ENCODE measurements at places on chromosomes 3 and 15. TPM values are rescaled to one million over a fixed set of nuclear protein-coding genes. Genes with fewer than 3 reads are reported as not detected.

The WDR93 gene
- total RNA-seq = 0.06 TPM

DNA sequence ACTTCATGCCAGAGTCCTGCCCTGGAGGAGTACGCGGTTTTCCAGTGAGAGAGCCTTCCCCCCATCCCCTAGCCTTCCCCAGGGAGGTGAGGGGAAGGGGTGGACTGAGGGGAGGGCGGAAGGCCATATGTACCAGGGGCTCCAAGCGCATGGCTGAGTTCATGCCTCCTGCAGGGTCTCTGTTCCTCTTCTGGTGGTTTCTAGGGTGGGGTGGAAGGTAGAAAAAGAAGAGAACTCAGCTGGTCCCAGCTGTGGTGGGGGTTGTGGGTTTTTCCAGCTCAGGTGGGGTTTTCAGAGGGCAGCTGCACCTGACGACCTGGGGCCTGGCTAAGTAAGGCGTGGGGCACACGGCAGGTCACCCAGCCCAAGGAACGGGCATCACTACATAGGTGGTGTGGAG, 10.7 kb upstream of the IQSEC1 start:
- H3K4me1 ChIP-seq = no peaks in the 10 kb centered on the region
- H3K4me3 ChIP-seq = no peak overlapping the region
- no peaks in the 10 kb centered on the region for H3K36me3 ChIP-seq
- no peaks in the 10 kb centered on the region for H3K27me3 ChIP-seq
- no peak for DNase-seq

The GOLGA8N gene
- total RNA-seq = 4.9 TPM

DNA sequence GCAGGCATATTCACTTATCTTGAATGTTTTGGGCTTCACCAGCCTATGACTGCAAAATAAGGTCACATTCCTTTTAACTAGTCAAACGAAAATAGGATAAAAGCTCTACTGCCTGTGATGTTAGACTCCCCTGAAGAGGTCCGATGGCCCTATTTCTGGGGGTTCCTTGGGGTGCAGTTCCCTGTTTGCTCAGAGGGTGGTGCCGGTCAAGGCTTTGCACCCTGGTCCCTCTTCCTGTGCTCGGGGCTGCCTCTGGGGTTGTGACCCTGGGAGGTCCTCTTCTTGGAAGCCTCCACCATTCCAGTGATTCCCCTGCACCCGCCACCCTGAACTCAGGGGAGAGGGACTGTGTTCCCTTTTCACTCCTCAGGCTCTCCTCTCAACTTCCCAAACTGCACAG, 86.7 kb upstream of the ANKRD34C start:
- no peak overlapping the region for H3K27ac ChIP-seq
- no peak overlapping the region for H3K4me3 ChIP-seq
- no peaks in the 10 kb centered on the region for H3K27me3 ChIP-seq
- no peaks in the 10 kb centered on the region for H3K36me3 ChIP-seq

- no peaks in the 10 kb centered on the region for H3K36me3 ChIP-seq
- no peak overlapping the region for H3K27ac ChIP-seq
- H3K4me1 ChIP-seq = no peaks in the 10 kb centered on the region
- H3K27me3 ChIP-seq = peaks cover 10% of the 10 kb centered on the region
- peak overlapping the region; percentile 24 for H3K4me3 ChIP-seq
- peak; percentile 57 for DNase-seq
Measured at GRCh38 chr3:196207159-196207832, 3.9 kb downstream of the ZDHHC19 start.

The FAM174B gene
- total RNA-seq = 16.3 TPM

The CCR3 gene
- not detected for total RNA-seq

DNA sequence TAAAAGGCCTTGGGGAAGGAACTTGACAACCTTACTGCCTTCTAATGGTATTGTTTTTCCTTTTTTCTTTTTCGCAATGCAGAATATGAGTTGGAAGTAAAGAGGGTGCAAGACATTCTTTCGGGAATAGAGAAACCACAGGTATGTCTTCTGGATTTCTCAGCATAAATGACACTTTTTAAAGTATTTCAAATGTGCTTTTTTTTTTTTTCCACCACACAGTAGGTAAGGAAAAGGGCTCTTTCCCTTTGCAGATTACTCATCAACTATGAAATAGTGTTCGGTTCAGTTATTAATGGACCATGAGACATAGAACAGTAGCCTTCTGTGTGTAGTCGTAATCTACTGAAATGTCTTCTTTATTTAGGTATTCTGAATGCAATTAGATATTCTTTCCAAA, 162.4 kb downstream of the GHSR start:
- H3K4me3 ChIP-seq = no peak overlapping the region
- H3K4me1 ChIP-seq = peaks cover 31% of the 10 kb centered on the region
- H3K36me3 ChIP-seq = no peaks in the 10 kb centered on the region
- H3K27ac ChIP-seq = no peak overlapping the region

GRCh38 chr15:73518876-73519733, 76.1 kb downstream of the REC114 start:
- H3K4me1 ChIP-seq = peaks cover 57% of the 10 kb centered on the region
- DNase-seq = no peak
- H3K27me3 ChIP-seq = no peaks in the 10 kb centered on the region
- no peaks in the 10 kb centered on the region for H3K36me3 ChIP-seq
- peak overlapping the region; percentile 90 for H3K27ac ChIP-seq

The FOXB1 gene
- not detected for total RNA-seq

DNA sequence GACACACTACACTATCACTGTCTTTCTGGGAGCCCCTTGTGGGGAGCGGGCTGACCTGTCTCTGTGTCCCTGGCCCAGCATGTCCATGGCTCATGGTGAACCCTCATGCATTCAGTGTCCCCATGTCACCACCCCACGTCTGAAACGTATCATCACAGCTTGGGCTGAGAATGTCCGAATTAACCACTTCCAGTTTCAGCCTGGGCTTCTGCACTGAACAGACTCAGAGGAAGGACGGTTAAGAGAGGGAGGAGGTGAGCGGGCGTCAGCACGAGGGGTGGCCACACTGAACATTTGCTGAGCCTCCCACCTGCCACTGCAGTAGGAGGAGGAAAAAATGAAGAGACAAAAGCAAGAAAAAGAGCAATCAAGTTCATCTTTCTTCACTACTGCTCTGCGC, 30.5 kb downstream of the ATP2B2 start:
- no peaks in the 10 kb centered on the region for H3K36me3 ChIP-seq
- no peak for DNase-seq
- no peak overlapping the region for H3K27ac ChIP-seq
- peaks cover 8% of the 10 kb centered on the region for H3K4me1 ChIP-seq
- no peaks in the 10 kb centered on the region for H3K27me3 ChIP-seq
- no peak overlapping the region for H3K4me3 ChIP-seq

GRCh38 chr3:189806171-189806951, 175.2 kb downstream of the TP63 start:
- H3K27me3 ChIP-seq = peaks cover 30% of the 10 kb centered on the region
- H3K36me3 ChIP-seq = no peaks in the 10 kb centered on the region
- H3K4me3 ChIP-seq = no peak overlapping the region
- H3K27ac ChIP-seq = peak overlapping the region; percentile 67
- H3K4me1 ChIP-seq = peaks cover 6% of the 10 kb centered on the region

DNA sequence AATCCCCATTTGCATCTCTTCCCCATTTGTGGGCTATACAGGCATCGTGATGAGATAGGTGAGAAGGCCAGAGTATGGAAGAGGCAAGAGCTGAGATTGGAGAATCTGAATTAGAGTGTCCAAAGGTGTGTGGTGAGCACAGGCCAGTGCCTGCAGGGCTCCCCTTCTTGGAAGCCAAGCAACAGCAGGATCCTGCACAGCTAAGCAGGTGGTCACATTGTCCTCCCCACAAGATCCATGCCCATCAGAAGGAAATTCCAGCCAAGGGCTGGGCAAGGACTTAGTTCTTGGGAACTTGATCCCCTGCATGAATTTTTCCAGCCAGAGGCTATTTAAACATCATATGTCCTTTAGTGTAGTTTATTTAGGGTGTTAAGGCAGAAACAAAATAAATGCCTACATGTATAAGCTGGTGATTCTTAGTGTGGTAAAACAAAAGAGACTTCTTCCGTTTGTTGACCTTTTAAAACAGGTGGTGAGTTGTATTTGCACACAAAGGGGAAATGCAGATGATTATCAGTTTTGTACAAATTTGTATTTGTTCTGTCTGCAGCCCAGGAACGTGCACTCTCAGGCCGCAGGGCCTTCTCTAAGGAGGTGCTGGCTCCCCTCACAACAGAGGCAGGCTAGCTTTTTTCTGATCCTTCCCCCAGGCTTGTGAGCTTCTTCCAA, 110.2 kb downstream of the PLCL2 start:
- H3K27me3 ChIP-seq = peaks cover 11% of the 10 kb centered on the region
- no peaks in the 10 kb centered on the region for H3K36me3 ChIP-seq
- H3K27ac ChIP-seq = no peak overlapping the region
- H3K4me1 ChIP-seq = peaks cover 11% of the 10 kb centered on the region

DNA sequence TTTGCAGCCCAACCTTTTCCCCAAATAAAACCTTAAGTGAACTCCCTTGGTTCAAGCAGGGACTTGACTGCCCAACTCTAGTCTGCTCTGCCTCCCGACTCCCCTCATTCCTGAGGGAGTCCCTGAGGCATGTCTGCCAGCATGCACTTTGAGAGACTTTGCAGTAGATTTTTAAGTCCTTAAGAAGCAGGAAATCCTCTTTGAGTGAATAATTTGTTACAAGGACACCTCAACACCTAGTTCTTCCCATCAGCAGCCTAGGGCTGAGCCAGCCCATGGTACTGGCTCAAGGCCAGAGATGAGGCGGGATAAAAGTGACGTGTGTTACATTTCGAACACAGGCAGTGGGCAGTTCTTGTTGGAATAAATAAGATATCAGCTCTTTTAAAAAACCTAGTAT, 204.3 kb upstream of the SLC2A2 start:
- no peaks in the 10 kb centered on the region for H3K27me3 ChIP-seq
- peaks cover 4% of the 10 kb centered on the region for H3K4me1 ChIP-seq
- no peak overlapping the region for H3K4me3 ChIP-seq
- peak; percentile 8 for DNase-seq
- no peaks in the 10 kb centered on the region for H3K36me3 ChIP-seq
- H3K27ac ChIP-seq = no peak overlapping the region

DNA sequence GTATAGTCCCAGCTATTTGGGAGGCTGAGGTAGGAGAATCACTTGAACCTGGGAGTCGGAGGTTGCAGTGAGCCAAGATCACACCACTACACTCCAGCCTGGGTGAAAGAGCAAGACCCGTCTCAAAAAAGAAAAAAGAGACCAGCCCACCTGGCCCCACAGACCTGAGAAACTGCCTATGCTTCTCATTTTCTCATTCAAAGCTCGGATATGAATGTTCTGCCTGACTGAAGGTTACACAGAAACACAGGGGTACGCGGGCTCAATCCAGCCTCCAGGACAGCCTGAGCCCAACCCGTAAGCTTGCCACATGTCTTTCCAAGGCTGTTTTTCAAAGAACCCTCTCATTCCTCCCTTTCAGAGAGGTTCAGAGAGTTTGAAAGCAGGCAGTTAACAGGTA, 9.7 kb upstream of the LRRC15 start:
- H3K27me3 ChIP-seq = no peaks in the 10 kb centered on the region
- H3K4me3 ChIP-seq = no peak overlapping the region
- H3K36me3 ChIP-seq = no peaks in the 10 kb centered on the region
- H3K27ac ChIP-seq = no peak overlapping the region
- no peak for DNase-seq

DNA sequence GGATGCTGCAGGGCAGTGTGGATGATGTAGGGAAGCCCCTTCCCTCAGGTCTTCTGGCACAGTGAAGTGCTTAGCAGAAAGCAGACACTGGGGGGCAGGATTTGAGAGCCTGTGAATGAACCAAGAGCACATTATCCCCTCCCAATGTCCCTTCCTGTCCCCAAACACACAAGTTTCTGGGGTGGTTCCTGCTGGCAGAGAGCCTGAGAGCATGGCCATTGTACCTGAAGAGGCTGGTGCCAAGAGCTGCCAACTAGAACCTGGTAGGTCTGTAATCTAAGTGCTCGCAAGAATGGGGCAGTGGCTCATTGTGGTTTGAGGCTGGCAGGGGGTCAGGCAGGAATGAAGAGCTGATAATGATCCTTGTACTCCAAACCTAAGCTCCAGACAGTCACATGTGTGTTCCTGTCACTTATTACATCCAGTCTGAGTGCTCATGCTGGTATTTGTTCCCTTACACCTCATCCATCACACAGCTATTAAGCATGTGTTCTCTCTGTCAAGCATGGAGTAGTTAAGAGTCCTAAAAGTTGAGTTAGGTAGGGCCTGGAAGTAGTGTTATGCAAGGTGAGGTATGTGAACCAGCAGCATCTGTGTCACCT, 6.7 kb upstream of the CCR1 start:
- H3K27me3 ChIP-seq = no peaks in the 10 kb centered on the region
- DNase-seq = no peak
- H3K4me3 ChIP-seq = no peak overlapping the region
- H3K36me3 ChIP-seq = no peaks in the 10 kb centered on the region

DNA sequence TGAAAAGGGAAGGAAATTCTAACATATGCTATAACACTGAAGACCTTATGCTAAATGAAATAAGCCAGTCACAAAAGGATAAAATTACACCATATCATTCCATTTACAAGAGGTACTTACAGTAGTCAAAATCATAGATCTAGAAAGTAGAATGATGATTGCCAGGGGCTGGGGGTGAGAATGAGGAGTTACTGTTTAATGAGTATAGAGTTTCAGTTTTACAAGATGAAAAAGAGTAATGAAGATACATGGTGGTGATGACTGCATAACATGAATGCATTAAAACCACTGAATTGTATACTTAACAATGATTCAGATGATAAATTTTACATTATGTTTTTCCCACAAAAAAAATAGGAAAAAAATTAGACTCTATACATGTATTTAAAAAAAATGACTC, 152.6 kb downstream of the SCAPER start:
- DNase-seq = no peak
- H3K4me1 ChIP-seq = no peaks in the 10 kb centered on the region
- H3K27ac ChIP-seq = no peak overlapping the region
- H3K36me3 ChIP-seq = peaks cover 4% of the 10 kb centered on the region
- H3K27me3 ChIP-seq = no peaks in the 10 kb centered on the region
- H3K4me3 ChIP-seq = no peak overlapping the region

- H3K4me3 ChIP-seq = no peak overlapping the region
- no peak for DNase-seq
- H3K27me3 ChIP-seq = no peaks in the 10 kb centered on the region
- no peak overlapping the region for H3K27ac ChIP-seq
Measured at GRCh38 chr15:42185801-42186200, 22.3 kb downstream of the VPS39 start.

GRCh38 chr3:37635251-37635650, 226.4 kb upstream of the CTDSPL start:
- H3K27me3 ChIP-seq = no peaks in the 10 kb centered on the region
- no peaks in the 10 kb centered on the region for H3K4me1 ChIP-seq
- no peak overlapping the region for H3K27ac ChIP-seq
- no peak overlapping the region for H3K4me3 ChIP-seq

- H3K36me3 ChIP-seq = peaks cover 5% of the 10 kb centered on the region
- no peaks in the 10 kb centered on the region for H3K27me3 ChIP-seq
- no peaks in the 10 kb centered on the region for H3K4me1 ChIP-seq
- no peak overlapping the region for H3K4me3 ChIP-seq
- peak; percentile 38 for DNase-seq
Measured at GRCh38 chr3:45665101-45665572, 24.1 kb upstream of the SACM1L start.

- H3K27me3 ChIP-seq = no peaks in the 10 kb centered on the region
- DNase-seq = no peak
- no peak overlapping the region for H3K4me3 ChIP-seq
- H3K27ac ChIP-seq = no peak overlapping the region
- peaks cover 3% of the 10 kb centered on the region for H3K4me1 ChIP-seq
Measured at GRCh38 chr15:72047020-72047419, 70.9 kb downstream of the MYO9A start.

- DNase-seq = no peak
- H3K27me3 ChIP-seq = no peaks in the 10 kb centered on the region
- no peaks in the 10 kb centered on the region for H3K4me1 ChIP-seq
- no peaks in the 10 kb centered on the region for H3K36me3 ChIP-seq
- no peak overlapping the region for H3K27ac ChIP-seq
- no peak overlapping the region for H3K4me3 ChIP-seq
Measured at GRCh38 chr3:14425581-14426304, 23.3 kb downstream of the SLC6A6 start.

- H3K36me3 ChIP-seq = no peaks in the 10 kb centered on the region
- H3K27me3 ChIP-seq = no peaks in the 10 kb centered on the region
- H3K4me1 ChIP-seq = peaks cover 8% of the 10 kb centered on the region
- no peak overlapping the region for H3K27ac ChIP-seq
- no peak overlapping the region for H3K4me3 ChIP-seq
Measured at GRCh38 chr3:24680214-24680967, 185.7 kb upstream of the THRB start.
